ENCODE measurements at places on chromosomes 6 and 20. TPM values are rescaled to one million over a fixed set of nuclear protein-coding genes. Genes with fewer than 3 reads are reported as not detected.

EGFL8 gene
- total RNA-seq: 1.2 TPM

ABT1 gene
- total RNA-seq: 11.2 TPM

HFE gene
- 31.7 TPM for total RNA-seq

CYP24A1 gene
- not detected for total RNA-seq

FBXO5 gene
- total RNA-seq: 12.7 TPM

AVP gene
- total RNA-seq: not detected

OR2B6 gene
- not detected for total RNA-seq

POU5F1 gene
- not detected for total RNA-seq

NKAIN2 gene
- total RNA-seq: not detected

CPNE5 gene
- total RNA-seq: not detected

NCOA7 gene
- total RNA-seq: 10.3 TPM

NMBR gene
- not detected for total RNA-seq

KHDC1 gene
- 3.2 TPM for total RNA-seq

ARMC12 gene
- total RNA-seq: 0.86 TPM

FILIP1 gene
- total RNA-seq: not detected

WFDC12 gene
- not detected for total RNA-seq

TUBB1 gene
- not detected for total RNA-seq

CENPW gene
- total RNA-seq: 8.6 TPM

FERMT1 gene
- total RNA-seq: 7.5 TPM

OR2H1 gene
- total RNA-seq: not detected

OOEP gene
- total RNA-seq: not detected

DAAM2 gene
- total RNA-seq: 0.29 TPM

SLCO4A1 gene
- 0.89 TPM for total RNA-seq

FHL5 gene
- total RNA-seq: not detected

FNDC11 gene
- 1.7 TPM for total RNA-seq

TSPO2 gene
- total RNA-seq: not detected

PHF20 gene
- 21.3 TPM for total RNA-seq

SUMO4 gene
- total RNA-seq: not detected

TCF15 gene
- not detected for total RNA-seq

NKAIN4 gene
- total RNA-seq: not detected

OPN5 gene
- not detected for total RNA-seq

ANKEF1 gene
- 0.53 TPM for total RNA-seq

PAX1 gene
- not detected for total RNA-seq

TGM3 gene
- not detected for total RNA-seq

GUCA1A gene
- 0.58 TPM for total RNA-seq

PACRG gene
- not detected for total RNA-seq

RBPJL gene
- total RNA-seq: not detected

PI16 gene
- total RNA-seq: not detected

AIF1 gene
- total RNA-seq: not detected

GTF2H4 gene
- total RNA-seq: 22.3 TPM

SCUBE3 gene
- total RNA-seq: 35.5 TPM

CASS4 gene
- 25.4 TPM for total RNA-seq

SS18L1 gene
- 6.9 TPM for total RNA-seq

HACE1 gene
- total RNA-seq: 7.1 TPM

TP53INP2 gene
- 5.7 TPM for total RNA-seq

TPX2 gene
- total RNA-seq: 108 TPM

SUPT3H gene
- total RNA-seq: 4.6 TPM

ARFGEF3 gene
- total RNA-seq: under 0.01 TPM

PHACTR3 gene
- total RNA-seq: not detected

MACROD2 gene
- total RNA-seq: not detected

RFX6 gene
- total RNA-seq: not detected

MAPK13 gene
- total RNA-seq: 17.9 TPM

NHLRC1 gene
- 0.29 TPM for total RNA-seq

KIF25 gene
- 0.71 TPM for total RNA-seq
